Naive thymus-derived CD8-positive, alpha-beta T cell (primary cell): ENCODE measurements at places on chromosomes 16 and 17. TPM values are rescaled to one million over a fixed set of nuclear protein-coding genes. Genes with fewer than 3 reads are reported as not detected.

DNA sequence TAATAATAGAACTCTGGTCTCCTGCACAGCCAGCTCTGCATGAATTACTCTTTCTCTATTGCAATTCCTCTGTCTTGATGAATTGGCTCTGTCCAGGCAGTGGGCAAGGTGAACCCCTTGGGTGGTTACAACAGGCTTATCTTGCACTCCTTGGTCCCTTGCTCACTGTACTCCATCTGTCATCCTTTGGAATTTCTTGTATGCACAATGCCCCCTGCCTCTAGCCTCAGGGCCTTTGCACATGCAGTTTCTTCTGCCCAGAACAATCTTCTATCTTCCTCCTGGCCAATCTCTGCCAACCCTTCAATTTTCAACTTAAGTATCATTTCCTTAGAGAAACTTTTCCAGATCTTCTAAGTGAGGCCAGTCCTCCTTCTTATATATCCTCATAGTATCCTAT, 114.7 kb upstream of the NLRP1 start:
- H3K27ac ChIP-seq, result no peak overlapping the region
- no peak overlapping the region for H3K4me3 ChIP-seq
- H3K27me3 ChIP-seq, result peaks cover 23% of the 10 kb centered on the region

DNA sequence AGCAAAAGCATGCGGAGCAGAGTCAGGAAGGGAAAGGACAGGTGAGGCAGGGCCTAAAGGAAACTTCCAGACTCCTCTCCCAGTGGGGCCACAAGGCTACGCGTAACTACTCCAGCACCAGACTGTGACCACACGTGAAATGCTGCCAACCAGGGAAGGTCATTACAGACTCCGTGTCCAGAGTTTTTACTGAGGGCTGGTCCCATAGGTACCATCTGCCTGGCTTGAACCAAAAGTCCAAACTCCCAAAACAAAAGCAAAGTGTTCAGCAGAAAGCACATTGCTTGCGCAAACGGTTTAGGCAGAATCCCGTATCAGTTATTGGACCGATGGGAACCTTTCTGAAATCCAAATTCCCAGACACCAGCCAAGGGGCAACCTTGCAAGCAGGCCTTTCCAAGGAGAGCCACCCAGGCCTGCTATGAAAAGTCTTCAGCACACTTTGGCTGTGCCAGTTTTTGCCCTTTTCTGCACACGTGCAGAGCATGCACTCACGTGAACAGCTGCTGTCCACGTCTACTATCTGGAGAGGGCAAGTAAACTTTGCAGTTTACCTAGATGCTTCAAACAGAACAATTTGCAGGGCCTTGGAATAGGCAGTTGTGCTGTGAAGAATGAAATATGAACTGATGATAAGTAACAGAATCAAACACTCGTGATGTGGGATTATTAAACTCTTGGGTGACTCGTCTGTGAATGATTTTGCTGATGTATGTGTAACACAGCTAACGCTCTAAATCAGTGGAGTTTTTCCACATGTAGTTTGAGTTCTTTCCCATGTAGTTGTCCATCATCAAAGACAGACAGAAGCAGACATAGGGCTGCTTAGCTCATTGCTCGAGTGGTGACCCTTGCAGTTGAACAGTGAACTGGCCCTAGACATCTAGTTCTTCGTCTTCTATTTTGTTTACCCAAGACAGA, 58.1 kb upstream of the CRISPLD2 start:
- H3K4me3 ChIP-seq, result no peak overlapping the region
- peaks cover 41% of the 10 kb centered on the region for H3K4me1 ChIP-seq
- peaks cover 61% of the 10 kb centered on the region for H3K36me3 ChIP-seq
- no peak for DNase-seq
- H3K27ac ChIP-seq, result no peak overlapping the region

DNA sequence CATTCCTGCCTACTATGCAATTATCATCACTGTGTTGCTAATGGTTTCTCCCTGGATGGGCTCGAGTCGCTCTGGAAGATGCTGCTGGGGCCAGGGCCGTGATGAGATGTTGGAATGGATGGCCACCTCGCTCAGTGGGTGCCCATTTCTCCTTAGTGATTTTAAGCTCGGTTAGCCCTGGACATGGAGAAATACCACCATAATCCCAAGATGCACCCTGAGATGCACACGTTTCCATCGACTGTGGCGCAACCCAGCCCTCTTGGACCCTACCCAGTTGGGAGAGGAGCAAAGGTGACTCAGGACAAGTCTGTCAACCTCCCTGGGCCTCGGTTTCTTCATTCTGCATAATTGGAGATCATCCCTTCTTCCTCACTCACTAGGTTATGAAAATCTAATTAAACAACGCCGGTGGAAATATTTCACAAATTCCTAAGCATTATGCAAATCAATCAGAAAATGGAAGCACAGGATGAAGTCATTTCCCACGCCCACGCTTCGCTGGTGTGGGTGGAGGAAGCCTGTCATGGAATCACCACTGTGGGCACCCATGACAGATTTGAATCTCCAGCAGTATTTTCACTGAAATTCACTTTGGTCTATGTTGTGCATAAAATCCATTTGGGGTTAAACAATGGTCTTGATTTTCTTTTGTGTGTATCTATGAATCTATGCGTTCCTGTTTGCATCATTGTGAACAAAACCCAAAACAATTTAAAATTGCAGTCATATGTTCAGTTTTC, 195.2 kb downstream of the AXIN2 start:
- H3K4me1 ChIP-seq, result peaks cover 10% of the 10 kb centered on the region
- no peak overlapping the region for H3K27ac ChIP-seq
- peaks cover 9% of the 10 kb centered on the region for H3K27me3 ChIP-seq
- DNase-seq, result no peak
- H3K4me3 ChIP-seq, result no peak overlapping the region
- H3K36me3 ChIP-seq, result no peaks in the 10 kb centered on the region

DNA sequence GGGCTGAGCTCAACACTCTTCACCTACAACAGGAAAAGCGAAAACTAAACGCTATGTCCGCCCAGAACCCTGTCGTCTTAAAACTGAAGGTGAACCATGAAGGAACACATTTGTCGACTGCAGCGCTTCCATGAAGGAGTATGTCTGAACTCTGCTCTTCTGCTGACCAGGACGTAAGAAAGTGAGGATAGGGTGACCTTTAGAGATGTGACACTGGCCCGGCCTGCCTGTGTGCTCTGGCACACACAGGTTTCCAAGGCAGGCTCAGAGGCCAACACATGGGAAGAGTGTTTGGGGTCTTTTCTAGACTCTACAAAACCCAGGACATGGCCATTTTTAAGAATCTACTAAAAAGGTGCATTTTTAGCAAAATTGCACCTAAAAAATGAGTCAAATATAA, 21.1 kb downstream of the MARF1 start:
- no peak for DNase-seq
- peak overlapping the region; percentile 30 for H3K27ac ChIP-seq
- H3K4me3 ChIP-seq, result no peak overlapping the region
- H3K36me3 ChIP-seq, result peaks cover 8% of the 10 kb centered on the region
- peaks cover 4% of the 10 kb centered on the region for H3K4me1 ChIP-seq
- H3K27me3 ChIP-seq, result no peaks in the 10 kb centered on the region

DNA sequence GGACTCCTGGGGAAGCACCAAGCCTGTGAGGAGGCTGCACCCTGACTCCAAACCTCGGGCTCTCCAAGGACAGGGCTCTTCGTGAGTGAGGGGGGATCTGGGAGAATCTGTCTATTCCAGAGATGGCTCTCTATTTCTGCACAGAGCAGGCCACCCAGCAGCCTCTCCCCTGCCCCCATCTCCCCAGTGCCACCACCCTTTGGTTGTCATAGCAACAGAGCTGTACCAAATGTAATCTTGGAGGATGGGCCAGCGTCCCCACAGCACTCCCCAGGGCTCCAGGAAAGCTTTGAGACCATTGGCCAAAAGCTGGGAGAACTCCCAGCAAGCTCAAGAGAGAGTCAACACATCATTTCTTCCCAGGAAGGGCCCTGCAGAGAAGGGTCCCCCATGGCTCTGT, 49.3 kb downstream of the ABCC12 start:
- peaks cover 6% of the 10 kb centered on the region for H3K27me3 ChIP-seq
- no peak overlapping the region for H3K27ac ChIP-seq
- no peaks in the 10 kb centered on the region for H3K36me3 ChIP-seq
- no peak for DNase-seq

SLC47A1 gene
- polyA plus RNA-seq, result 0.29 TPM

ASPHD1 gene
- not detected for polyA plus RNA-seq

KRTAP2-2 gene
- polyA plus RNA-seq, result not detected
